ENCODE measurements at places on chromosomes 2 and 18.

GRCh38 chr2:44578471-44579093 lies 216.8 kb downstream of the CAMKMT start:
- no peaks in the 10 kb centered on the region for H3K27me3 ChIP-seq
- DNase-seq = no peak
- no peaks in the 10 kb centered on the region for H3K36me3 ChIP-seq
- peak overlapping the region; percentile 77 for H3K27ac ChIP-seq

- DNase-seq = no peak
- peaks cover 2% of the 10 kb centered on the region for H3K4me1 ChIP-seq
- H3K36me3 ChIP-seq = no peaks in the 10 kb centered on the region
- no peak overlapping the region for H3K27ac ChIP-seq
- no peak overlapping the region for H3K4me3 ChIP-seq
- H3K27me3 ChIP-seq = peaks cover 26% of the 10 kb centered on the region
Measured at GRCh38 chr18:76573325-76574025, 78.4 kb upstream of the ZNF516 start.

DNA sequence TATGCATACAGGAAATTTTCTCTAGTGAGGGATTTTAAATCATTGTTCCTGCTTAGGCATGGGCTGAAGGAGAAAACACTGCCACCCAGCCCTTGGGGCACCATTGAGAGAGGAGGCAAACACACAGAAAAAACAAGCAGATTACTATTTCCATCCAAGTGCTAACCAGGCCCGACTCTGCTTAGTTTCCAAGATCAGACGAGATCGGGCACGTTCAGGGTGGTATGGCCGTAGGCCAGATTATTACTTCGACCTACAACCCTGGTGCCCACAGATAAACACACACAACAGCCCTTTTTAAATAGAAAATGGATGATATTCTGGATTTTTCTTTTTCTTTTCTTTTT lies 45.4 kb upstream of the RHOB start:
- DNase-seq = no peak
- H3K27me3 ChIP-seq = peaks cover under 1% of the 10 kb centered on the region
- H3K4me3 ChIP-seq = no peak overlapping the region
- no peak overlapping the region for H3K27ac ChIP-seq
- H3K4me1 ChIP-seq = no peaks in the 10 kb centered on the region

DNA sequence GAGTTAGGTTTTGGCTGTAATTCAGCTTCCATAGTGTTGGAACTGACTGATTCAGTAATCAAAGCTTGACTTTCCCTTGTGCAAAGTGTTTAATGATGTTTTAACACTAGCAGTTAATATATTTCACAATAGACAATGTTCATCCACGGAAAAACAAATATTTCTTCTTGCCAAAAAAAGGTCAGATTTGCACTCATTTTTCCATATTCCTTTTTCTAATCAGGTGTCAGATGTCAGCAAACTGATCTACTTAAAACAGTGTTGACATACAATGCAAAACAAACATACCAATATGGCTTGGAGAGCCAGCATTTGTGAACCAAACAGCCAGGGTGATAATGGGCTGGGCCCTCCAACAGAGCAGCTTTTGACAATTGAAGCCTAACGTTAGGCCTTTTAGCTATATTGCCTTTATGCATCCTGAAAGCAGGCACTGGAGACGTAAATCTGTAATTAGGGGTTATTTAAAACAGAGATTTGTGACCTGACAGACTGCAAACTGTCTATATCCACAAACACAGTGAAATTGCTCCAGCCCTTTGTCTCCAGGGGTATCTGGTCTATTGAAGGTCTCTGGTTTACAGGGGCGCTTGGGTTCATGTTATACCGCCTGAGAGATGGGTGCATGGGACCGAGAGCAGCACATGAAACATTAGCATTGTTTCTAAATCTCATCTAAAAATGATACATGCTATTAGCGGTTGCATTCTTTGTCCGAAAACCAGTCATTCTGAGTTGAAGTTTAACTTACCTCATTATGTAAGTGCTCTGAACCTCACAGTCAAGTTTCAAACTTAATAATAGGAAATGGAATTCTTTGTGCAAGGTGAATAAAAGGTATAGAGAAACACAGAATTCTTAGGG lies 7.1 kb upstream of the CDCA7 start:
- H3K36me3 ChIP-seq = no peaks in the 10 kb centered on the region
- DNase-seq = no peak
- H3K27ac ChIP-seq = no peak overlapping the region
- no peaks in the 10 kb centered on the region for H3K4me1 ChIP-seq
- H3K4me3 ChIP-seq = no peak overlapping the region

GRCh38 chr2:78870343-78870967 lies 155.0 kb upstream of the REG3G start:
- H3K4me3 ChIP-seq = no peak overlapping the region
- H3K27ac ChIP-seq = no peak overlapping the region
- H3K27me3 ChIP-seq = no peaks in the 10 kb centered on the region
- DNase-seq = no peak
- H3K36me3 ChIP-seq = no peaks in the 10 kb centered on the region

GRCh38 chr2:47076586-47077441 lies 78.3 kb downstream of the STPG4 start:
- DNase-seq = no peak
- no peak overlapping the region for H3K27ac ChIP-seq
- H3K4me1 ChIP-seq = peaks cover 11% of the 10 kb centered on the region
- no peaks in the 10 kb centered on the region for H3K27me3 ChIP-seq
